ENCODE measurements at places on chromosomes 16 and 17.

DNA sequence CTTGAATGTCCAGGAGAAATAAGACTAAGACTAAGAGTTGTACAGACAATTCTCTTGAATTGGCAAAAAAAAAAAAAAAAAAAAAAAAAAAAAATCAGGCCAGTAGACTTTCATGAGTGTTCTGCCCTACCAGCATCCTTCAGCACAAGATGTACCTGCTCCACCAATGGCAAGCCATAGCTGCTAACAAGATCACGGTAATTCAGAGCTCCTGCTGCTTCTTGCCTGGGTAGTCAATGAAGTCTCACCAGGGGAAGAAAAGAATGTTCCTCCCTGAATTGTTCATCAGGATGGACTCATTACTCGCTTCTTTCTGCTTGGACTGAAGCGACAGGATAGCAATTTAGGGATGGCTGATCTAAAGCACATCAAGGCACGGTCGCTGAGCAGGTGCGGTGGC is 31.1 kb upstream of the APOH start:
- no peak for DNase-seq

- DNase-seq = no peak
Measured at GRCh38 chr17:57966875-57967274, 11.7 kb upstream of the CUEDC1 start.

DNA sequence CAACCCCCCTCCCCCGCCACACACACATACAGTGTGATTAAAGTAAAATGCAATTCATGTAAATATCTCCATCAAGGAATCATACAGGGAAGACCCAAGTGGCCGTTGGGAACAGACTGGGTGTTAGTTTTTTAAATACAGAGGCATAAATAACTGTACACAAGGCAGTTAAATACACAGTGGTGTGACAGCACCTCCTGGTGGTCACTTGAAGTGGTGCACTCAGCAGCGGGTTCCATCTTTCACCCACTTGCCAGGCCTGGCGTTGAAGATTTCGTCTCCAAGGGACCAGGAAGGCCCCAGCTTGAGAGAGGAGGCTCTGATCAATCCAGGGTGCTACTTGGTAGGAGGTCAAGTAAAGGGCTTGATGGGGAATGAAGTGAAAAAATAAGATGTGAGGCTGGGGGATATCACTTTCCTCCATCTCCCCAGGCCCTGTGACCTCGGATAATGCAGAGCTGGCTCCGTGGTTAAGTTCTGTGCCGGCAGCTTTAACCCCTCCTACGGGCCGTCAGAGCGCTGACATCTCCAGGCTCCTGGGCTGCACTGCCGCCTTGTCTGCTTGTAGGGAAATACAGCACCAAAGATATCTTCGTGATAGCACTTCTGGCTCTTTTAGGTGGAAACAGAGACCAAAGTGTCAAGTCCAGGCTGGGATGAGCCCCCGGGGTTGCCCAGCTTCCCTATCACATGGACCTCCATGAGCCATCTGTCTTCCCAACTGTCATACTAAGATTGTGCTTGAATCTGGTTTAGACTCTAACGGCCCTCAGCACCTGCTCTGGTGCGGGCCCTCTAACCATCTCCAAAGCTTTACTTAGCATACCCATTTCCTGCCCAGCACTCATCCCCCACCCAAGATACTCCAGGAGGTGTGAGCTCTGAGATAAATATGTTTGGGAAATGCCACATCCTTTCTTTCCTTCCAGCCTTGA is 20.7 kb downstream of the LGALS9 start:
- peak; percentile 67 for DNase-seq

DNA sequence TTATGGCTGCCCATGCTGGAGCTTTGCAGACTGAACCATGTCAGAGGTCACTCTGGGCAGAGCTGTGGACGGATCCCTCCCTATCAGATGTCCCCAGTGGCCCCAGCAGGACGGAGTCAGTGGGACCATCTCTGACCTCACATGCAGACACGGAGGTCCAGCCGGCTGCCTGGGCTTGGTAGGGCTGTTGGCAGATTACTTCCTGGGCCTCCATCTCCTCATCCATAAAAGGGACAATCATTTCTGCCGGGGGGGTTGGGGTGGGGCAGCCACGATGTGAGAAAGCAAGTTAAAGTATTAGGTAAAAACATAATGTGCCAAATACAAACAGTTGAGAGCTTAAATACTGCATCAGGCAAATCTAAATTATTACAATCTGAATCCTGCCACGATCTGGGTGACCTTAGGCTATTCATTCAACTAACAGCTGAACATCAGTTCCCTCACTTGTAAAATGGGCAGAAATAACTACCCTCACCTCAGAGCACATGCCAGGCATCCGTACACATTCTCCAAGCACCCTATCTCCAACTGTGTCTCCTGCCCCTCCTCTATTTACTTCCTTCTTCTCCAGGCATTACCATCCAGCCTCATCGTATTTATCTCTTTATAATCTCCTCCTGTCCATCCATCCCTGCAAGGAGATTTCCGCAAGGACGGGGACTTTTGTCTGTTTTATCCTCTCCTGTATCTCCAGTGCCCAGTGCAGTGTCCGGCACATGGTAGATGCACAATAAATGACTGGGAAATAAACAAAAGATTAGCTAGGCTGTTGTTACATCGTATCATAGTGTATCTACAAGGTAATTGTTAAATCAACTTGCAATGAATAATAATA is 192.3 kb upstream of the FOXF1 start:
- DNase-seq = no peak

DNA sequence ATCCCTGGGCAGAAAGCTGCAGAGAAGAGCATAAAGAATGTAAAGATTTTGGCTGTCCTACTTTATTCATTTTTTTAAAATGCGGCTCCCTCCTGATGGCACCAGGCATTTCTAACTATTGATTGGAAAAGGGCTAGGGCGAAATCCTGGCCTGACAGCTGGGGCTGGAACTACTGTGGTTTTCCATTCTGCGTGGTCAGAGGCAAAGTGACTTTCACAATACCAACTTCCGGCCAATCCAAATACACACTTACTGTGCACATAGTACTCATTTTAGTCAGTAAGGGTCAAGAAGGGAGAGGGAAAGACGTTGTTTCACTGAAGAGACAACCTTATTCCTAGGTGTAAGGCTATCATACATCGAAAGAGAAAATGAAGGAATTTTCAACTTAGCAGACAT is 113.8 kb upstream of the PMFBP1 start:
- no peak for DNase-seq

DNA sequence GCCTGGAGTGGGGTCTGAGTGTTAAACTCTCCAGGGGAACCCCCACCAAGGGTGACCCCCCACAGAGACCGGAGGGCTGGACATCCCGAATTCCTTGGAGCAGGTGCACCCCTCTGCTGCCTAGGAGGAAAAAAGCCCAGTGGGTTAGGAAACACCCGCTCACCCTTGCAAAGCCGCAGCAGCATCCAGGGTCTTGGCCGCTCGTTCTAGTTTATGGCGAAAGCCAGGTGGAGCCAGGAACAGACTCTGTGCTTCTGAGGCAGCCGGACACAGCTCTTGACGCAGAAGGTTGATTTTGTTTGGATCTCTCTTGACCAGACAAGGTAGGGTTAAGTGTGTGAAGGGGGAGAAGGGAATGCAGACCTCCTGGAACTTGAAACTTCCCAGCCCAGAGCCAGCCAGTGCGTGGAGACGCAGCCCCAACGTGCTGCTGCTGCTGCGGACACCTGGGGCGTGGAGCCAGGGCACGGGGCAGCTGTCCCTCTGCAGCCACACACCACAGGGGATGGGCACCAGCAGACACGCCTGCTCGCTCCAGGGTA is 154.5 kb downstream of the LAT start:
- DNase-seq = no peak

- peak; percentile 31 for DNase-seq
Measured at GRCh38 chr16:49592546-49593423, 219.2 kb downstream of the C16orf78 start.

DNA sequence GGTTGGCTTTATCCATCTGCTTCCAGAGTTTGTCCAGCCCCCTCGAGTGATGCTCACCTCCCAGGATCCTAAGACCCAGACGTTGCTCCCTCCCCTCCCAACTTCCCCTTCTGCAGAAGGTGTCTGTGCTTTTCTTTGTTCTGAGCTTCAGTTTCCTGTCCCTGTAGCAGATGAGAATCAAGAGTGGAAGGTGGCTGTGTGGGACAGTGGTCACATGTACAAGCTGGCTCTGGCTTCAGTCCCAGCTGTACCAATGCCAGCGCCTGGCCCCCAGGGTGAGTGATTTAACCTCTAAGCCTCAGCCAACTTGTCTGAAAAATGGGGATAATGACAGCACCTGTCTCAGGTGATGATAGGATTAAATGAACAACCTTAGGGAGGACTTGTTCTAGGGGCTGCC is 7.7 kb downstream of the PRR15L start:
- no peak for DNase-seq

- no peak for DNase-seq
Measured at GRCh38 chr17:21295036-21295952, 10.8 kb downstream of the MAP2K3 start.

DNA sequence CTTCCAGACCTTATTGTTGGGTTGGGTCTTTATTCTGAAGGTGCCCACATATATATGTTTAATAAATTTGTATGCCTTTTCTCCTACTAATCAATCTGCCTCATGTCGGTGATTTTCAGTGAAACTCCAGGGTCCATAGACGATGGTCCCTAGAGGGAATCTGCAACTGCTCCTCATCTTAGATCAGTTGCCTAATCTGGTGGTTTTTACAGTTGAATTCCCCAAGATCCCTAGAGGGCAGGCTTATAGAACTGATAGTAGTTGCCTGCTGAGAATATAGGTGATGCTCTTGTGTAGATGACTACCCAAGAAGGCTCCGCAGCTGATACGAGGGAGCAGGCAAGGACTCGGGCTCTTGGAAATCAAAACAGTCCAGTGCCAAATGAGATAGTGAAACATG is 619.2 kb upstream of the C16orf82 start:
- DNase-seq = no peak

DNA sequence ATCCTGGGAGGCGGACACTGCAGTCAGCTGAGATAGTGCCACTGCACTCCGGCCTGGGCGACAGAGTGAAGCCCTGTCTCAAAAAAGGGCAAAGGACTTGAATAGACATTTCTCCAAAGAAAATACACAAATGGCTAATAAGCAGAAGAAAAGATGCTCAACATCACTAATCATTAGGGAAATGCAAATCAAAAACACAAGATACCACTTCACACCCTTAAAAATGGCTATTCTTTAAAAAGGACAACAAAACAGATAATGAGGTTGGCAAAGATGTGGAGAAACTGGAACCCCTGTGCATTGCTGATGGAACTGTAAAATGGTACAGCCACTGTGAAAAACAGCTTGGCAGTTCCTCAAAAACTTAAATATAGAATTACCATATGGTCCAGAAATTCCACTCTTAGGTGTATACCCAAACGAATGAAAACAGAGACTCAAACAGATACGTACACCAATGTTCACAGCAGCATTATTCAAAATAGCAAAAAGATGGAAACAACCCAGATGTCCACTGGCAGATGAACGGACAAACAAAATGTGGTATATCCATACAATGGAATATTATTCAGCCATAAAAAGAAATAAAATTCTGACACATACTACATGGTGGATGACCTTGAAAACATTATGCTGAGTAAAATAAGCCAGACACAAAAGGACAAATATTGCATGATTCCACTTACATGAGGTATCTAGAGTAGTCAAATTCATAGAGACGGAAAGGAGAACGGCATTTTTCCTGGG is 35.5 kb downstream of the BRIP1 start:
- no peak for DNase-seq

- DNase-seq = no peak
Measured at GRCh38 chr16:79372503-79373184, 227.9 kb downstream of the MAF start.

GRCh38 chr17:4807605-4808377 is 839 bp downstream of the PLD2 start:
- DNase-seq = no peak

- DNase-seq = no peak
Measured at GRCh38 chr17:68694791-68695485, 93.8 kb upstream of the FAM20A start.

DNA sequence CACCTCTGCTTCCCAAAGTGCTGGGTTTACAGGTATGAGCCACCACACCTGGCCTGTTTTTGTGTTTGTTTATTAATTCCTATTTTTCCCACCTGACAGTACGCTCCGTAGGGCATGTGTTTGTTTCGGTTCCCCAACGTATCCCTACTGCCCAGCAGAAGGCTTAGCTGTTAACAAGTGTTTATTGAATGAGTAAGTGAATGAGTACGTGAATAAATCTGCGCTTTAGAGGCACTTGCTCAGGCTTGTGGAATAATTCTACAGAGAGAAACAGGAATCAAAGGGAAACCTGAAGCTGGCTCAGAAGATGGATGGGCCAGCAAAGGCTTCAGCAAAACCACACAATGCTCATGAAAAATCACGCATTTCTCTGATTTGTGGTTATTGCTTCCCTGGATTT is 647.9 kb downstream of the MAF start:
- no peak for DNase-seq

DNA sequence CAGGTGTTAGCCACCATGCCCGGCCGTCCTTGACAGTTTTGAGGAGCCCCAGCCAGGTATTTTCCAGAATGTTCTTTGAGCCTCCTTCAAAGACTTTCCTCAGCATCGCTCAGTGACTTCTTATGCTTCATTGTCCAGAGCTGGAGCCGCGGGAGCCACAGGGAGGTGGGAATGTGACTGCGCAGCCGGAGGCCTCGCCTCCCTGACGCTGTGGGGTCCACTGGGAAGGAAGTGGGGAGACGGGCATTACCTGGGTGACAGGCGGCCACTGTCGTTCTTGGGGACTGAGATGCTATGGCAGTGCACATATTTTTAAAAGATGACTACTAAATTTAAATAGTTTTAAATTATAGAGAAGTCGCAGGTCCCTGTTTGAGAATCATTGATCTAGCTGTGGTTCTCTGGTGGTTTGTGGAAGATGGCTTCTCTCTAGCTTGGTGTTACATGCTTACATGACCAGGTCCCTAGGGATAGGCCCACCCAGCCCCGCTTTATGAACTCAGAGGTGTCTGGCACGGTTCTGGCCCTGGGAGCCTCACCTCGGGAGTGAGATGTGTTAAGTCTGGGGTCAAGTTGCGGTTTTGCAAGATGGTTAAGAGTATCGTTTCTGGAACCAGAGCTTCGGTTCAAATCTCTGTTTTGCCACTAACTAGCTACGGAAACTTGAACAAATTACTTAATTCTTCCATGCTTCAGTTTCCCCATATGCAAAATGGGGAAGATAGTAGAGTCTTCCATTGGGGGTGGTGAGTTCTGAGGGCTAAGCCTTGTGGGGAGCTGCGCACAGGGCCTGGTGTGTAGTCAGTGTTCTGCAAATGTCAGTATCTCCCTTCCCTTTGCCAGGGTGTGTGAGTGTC is 53.0 kb downstream of the ATP2C2 start:
- no peak for DNase-seq

- DNase-seq = no peak
Measured at GRCh38 chr16:80006241-80007215, 406.0 kb upstream of the MAF start.

Data from activated naive CD4-positive, alpha-beta T cell treated with anti-CD3 and anti-CD28 coated beads, Interleukin-2, amount 50 U/mL, for 16 hours (primary cell).